ENCODE measurements at places on chromosomes 4 and X.

DNA sequence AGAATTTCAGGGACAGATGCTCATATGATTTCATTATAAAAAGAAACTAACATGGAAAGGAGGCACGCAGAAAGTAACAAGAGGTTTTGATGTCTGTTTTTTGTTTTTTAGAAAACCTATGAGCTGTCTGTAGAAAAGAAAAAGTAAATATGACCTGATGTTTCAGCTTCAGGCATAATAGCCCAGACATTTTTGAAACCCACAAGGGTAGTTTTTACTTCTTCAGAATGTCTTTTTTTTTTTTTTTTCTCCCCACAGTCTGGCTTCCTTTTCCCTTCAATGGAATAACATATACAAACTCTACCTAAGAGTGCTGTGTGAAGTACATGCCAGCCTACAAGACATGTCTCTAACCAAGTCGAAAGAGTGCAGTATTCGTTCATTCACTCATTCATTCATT, 18.3 kb upstream of the STX18 start:
- no peak for DNase-seq

GRCh38 chrX:46376246-46376885, 168.9 kb downstream of the ZNF674 start:
- peak; percentile 36 for DNase-seq

DNA sequence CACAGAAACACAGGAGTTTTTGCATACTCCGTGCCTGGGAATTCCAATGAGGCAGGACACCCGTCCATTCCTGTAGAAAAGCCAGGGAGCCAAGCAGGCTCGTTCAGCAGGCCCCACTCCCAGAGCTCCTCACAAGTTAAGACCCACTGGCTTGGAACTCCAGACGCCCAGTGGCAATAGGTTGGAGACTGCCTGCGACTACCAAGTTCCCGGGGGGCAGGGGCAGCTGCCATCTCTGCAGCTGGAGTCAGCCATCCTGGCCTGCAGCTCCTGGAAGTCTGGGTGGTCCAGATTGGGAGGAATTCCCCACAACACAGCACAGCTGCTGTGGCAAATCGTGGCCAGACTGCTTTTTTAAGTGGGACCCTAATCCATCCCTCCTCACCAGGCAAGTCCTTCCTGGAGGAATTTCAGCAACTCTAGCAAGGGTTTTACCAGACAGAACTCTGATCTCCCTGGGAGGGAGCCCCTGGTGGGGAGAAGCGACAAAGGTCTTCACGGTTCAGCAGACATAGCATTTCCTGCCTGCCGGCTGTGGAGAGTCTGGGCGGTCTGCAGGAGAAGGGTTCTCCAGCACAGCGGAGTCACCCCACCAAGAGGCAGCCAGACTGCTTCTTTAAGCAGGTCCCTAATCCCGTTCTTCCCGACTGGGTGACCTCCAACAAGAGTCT, 231.9 kb downstream of the STPG2 start:
- DNase-seq = no peak

- no peak for DNase-seq
Observed at GRCh38 chr4:38979081-38979480, 53.1 kb downstream of the TMEM156 start.

DNA sequence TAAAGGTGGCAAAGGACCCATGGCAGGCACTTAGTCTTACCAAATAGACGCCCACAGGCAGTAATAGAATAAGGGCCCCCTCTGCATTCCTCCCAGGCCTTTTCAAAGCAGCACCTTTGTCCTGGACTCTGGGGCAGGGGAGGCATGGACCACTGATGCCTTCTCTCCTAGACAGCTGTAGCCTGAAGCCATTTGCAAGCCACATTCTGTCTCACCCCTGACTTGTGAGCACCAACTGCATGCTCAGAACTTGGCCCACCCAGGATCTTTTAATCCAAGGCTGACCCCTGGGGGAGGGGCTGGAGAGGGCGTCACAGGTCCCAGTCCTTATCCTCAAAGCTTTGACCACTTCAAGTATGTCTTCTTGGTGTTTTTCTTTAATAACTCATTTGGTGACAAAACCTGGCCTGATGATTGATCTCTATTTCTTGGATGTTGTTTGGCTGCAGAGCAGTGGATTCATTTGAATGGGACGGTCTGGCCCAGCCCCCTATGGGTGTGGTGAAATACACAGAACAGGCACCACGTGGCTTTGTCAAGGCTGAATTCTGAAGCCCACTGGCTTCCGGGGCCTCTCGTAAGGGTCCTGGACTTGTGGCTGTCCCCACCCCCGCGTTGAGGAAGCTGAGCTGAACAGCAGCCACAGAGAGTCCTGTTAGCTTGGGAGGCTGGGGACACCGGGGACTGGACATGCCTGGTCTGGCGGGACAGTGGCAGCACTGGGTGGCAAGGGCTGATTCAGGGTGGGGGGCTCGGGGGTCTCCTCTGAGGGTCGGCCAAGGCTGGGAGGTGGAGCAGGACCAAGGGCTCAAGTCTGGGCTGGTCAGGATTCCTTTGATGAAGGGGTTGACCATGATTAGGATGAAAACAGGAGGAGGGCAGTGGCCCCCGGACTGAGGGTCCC, 36.6 kb downstream of the ADRA2C start:
- DNase-seq = no peak
